Activated CD4-positive, CD25-positive, alpha-beta regulatory T cell treated with anti-CD3 and anti-CD28 coated beads, Interleukin-2, amount 50 U/mL, for 24 hours (primary cell): ENCODE measurements at places on chromosomes 6 and 20.

DNA sequence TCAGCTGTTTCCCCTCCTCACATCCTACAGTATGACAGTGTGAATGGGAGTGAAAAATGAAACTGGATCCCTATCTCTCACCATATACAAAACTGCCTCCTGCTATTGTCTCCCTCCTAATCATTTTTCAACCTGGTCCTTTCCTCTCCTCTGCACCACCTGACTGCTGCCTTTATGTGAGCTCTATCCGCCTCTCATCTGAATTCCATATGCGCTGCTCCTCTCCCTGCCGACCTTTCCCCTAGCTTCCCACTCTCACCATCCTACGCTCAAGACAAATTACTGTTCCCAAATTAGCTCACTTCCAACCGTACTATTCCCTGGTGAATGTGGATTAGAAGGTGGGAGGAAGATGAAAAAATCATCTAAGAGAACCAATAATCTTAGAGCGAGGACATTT, 148.4 kb upstream of the FBXL4 start:
- no peak for ATAC-seq

- no peak for ATAC-seq
These were observed 47.4 kb downstream of the GPR63 start for GRCh38 chr6:96789871-96790270.

- ATAC-seq: peak; percentile 53
These were observed 14.0 kb downstream of the UST start for GRCh38 chr6:148760568-148761526.

GRCh38 chr6:42443312-42444060, 8.2 kb downstream of the TRERF1 start:
- no peak for ATAC-seq

- ATAC-seq: no peak
These were observed 252.1 kb downstream of the DOK5 start for GRCh38 chr20:54727490-54727889.

- no peak for ATAC-seq
These were observed 264.9 kb downstream of the HIVEP2 start for GRCh38 chr6:142679907-142680700.

- ATAC-seq: no peak
These were observed 312.7 kb upstream of the SGK1 start for GRCh38 chr6:134630508-134631121.

DNA sequence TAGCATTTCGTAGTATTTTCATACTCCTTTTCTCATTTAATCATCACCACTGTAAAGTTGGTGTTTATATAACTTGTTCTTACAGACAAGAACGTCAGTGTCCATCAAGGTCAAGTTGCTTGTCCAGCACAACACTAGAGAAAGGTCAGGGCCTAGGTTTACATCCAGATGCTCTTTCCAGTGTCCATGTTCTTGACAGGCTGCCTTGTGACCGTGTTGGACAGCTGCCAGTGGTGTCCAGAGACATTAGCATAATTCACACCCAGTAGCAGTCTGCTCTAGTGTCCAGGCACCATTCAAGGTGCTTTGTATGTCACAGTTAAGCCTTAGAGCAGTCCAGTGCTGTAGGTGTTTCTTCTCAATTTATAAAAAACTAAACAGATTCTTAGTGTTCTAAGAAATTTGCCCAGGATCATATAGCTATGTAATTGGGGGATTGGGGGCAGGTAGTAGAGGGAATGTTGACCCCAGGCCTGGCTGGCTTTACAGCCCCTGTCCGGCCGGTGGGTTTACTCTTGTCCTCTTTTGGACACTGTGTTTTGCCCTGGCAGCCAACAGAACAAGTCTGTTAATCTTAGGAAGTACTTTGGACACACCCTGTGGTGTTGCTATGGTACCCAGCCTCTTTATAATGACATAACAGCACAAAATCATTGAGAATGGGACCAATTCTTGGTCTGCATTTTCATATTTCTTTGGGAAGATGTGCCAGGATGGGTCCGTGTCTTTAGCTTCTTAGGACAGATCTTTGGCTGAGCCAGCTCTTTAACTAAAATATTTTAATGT, 8.0 kb downstream of the STK35 start:
- no peak for ATAC-seq

GRCh38 chr6:32886681-32887383, 32.8 kb downstream of the PSMB9 start:
- ATAC-seq: no peak

GRCh38 chr20:58944610-58945009, 36.4 kb upstream of the NELFCD start:
- no peak for ATAC-seq

DNA sequence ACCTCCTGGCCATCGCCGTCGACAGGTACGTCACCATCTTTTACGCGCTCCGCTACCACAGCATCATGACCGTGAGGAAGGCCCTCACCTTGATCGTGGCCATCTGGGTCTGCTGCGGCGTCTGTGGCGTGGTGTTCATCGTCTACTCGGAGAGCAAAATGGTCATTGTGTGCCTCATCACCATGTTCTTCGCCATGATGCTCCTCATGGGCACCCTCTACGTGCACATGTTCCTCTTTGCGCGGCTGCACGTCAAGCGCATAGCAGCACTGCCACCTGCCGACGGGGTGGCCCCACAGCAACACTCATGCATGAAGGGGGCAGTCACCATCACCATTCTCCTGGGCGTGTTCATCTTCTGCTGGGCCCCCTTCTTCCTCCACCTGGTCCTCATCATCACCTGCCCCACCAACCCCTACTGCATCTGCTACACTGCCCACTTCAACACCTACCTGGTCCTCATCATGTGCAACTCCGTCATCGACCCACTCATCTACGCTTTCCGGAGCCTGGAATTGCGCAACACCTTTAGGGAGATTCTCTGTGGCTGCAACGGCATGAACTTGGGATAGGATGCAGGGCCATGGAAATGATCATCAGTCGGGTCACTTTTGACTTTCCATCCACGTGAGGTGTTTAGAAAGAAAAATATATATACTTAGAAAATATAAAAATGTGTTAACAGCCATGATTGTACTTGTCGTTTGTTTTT, 868 bp downstream of the MC3R start:
- no peak for ATAC-seq

GRCh38 chr6:35573495-35574110, 60.9 kb upstream of the TULP1 start:
- no peak for ATAC-seq

GRCh38 chr6:25302677-25303128, 23.5 kb downstream of the CARMIL1 start:
- ATAC-seq: no peak

DNA sequence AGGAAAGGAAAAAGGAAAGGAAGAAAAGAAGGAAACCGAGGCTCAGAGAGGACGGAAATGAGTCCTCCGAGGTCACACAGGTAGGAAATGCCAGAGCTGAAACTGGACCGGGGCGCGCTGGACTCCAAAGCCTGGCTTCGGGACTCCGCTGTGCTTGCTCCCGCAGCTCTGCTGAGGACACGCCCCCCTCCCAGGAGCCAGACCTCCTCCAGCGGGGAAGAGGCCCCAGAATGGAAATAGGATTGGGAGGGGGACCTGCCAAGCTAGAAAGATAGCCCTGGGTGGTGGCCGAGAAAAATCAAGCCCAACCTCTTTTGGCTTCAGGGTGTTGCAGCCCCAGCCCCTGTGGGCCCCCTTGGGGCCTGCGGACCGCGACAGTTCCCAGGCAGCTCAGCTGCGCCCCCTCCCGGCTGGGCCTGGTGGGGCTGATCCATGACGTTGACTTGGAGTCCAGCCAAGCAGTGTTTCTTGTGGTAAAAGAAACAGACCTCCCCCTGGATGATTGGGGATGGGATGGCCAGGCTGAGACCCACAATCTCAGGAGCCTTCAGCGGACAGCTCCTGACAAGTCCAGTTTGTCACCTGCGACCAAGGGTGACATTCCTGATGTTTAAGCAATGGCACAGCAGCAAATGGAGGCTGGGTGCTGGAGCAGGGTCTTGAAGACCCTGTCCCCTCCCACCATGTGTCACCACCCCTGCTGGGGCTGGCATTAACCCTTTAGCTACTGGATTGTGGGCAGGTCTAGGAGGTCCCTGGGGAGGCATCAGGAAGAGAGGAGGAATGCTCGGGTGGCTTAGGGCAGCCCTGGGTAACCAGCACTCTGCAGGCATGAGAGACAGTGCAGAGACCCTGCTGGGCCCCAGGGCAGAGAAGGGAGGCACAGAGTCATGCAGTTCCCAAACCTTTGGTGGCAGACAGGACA, 55.4 kb downstream of the RIPOR3 start:
- ATAC-seq: peak; percentile 57

GRCh38 chr6:110324548-110324947, 33.6 kb downstream of the METTL24 start:
- no peak for ATAC-seq

DNA sequence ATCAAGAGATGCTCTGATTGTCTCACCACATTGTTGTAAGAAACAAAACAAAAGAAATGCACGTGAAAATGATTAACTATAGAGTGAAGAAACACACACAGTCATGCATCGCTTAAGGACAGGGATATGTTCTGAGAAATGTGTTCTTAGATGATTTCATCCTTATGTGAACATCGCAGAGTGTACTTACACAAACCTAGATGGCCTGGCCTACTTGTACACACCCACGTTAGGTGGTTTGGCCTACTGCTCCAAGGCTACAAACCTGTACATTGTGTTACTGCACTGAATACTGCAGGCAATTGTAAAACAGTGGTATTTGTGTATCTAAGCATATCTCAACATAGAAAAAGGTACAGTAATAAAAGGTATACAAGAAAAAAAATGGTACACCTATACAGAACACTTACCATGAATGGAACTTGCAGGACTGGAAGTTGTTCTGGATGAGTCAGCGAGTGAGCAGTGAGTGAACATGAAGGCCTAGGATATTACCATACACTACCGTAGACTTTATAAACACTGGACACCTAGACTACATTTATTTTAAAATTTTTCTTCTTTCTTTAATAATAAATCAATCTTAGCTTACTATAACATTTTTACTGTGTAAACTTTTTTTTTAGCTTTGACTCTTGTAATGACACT, 48.6 kb downstream of the FKBP5 start:
- ATAC-seq: no peak

- ATAC-seq: peak; percentile 63
These were observed 10.6 kb downstream of the NOL4L start for GRCh38 chr20:32574296-32575226.

- no peak for ATAC-seq
These were observed 183.0 kb upstream of the TAB2 start for GRCh38 chr6:149134511-149134933.

DNA sequence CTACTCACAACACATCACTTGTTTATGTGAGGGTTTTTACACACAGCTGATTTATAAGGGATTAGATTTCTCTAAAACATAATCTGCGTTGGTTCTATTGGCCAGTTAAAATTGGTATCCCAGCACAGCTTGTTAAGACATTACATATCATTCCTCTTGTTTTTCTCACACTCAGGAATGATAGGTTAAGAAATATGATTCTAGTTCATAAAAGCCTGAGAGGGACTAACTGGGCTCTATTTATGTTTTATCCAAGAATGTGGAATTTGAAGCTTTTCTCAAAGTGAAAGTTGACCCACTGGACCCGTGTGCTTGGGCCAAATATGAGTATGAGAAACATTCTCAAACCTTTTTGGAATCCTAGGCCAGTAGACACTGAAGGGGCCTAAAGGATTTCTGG, 117.3 kb downstream of the TMEM170B start:
- no peak for ATAC-seq

GRCh38 chr6:148200293-148200692, 142.3 kb upstream of the SASH1 start:
- ATAC-seq: no peak

- ATAC-seq: no peak
These were observed 206.5 kb upstream of the EYA4 start for GRCh38 chr6:133034509-133035206.
